ENCODE measurements at places on chromosomes 6 and 20. TPM values are rescaled to one million over a fixed set of nuclear protein-coding genes. Genes with fewer than 3 reads are reported as not detected.

DNA sequence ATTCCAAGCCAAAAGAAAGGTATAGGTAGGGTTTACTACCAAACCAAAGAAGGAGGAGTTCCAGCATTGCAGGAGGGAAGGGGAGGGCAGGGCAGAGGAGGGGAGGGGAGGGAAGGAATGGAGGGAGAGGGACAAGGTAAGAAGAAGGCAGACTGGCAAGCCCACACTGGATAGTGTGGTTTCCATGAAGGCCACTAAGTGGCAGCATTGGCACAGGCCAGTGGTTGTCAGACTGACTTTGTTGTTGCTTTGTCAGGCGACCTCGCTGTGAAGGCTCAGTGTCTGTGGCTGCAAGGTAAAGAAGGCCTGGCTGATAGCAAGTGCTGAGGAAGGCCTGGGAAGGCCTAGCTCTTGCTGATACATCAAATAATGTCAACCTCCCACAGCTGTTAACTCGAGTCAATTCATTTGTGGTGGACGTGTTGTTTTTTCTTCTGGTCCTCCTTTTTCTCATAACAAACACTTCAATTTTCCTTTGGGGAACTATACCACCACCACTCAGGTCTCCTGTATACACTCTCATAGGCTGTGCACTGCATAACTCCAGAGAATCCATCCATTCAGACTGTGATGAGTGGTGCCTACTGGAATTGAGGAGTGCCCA lies 7.7 kb upstream of the ZNF334 start:
- peak; percentile 87 for DNase-seq

Gene SAMD5
- 0.05 TPM for total RNA-seq

DNA sequence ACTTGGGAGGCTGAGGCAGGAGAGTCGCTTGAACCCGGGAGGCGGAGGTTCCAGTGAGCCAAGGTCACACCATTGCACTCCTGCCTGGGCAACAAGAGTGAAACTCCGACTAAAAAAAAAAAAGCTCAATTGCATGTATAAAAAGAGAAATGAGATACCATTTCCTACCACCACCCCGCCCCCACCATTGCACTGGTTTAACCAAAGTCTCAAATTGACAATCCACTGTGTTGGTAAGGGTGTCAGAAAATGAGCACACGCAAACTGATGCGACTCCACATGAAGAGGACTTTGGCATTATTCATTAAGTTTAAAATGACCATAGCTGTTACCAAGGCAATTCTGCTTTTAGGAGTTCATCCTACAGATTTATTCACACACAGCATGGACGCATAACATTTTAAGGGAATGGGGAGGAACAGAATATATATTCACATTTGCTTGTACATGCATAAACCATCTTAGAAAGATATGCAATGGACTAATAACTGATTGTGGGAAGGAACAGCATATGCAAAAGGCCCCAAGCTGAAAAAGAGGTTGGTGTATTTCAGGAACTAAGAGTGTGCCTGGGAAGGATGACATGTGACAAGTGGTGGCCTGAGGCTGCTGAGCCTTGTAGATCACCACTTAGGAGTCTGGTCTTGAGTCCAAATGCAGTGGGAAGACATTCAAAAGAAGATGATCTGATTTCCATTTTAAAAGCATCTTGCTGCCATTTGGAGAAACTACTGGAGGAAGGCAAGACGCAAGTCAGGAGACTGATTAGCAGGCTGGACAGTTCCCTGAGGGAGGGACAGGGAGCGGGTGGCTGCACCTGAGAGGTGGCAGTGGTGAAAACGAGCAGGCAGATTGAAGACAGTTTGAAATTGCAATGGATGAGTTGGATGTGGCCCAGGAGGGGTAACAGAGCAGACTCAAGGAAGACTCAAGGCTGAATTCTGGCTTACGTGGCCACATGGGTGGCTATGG lies 37.2 kb upstream of the PTPN1 start:
- no peak for DNase-seq

Gene SNAI1
- 2.3 TPM for total RNA-seq

Gene C6orf120
- 23.8 TPM for total RNA-seq

DNA sequence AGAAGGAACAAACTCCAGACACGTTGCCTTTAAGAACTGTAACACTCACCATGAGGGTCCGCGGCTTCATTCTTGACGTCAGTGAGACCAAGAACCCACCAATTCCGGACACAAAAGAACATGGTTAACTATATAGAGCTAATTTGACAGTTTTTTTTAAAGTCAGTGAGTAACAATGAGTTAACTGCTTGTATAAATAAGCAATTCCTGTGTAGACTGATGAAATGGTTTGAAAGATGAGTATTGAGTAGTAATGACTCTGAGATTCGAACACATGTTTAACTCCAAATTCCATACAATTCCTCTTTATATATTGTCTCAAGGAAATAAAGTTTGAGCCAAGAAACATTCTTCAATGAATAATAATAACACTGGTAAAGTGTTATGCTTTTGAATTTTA lies 478.0 kb downstream of the MMUT start:
- DNase-seq = no peak

DNA sequence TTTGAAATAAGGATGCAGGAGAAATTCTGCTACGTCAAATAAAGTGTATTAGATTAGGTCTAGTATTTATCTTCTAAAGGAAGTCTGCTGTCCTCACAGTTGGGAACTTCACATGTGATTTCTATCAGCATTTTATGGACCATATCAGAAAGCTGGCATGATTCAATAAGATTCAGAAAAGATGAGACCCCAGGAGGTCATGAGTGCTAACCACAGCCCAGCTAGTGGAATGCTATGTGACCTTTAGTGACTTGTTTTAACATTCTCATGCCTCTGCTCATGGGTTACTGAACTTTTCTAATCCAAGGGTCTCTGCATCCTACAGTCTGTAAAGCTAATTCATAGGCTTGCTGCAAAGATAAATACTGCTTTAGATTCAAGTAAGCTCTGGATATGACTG lies 150.1 kb downstream of the GMPR start:
- DNase-seq = no peak

Gene STMND1
- total RNA-seq = not detected

Gene SLC2A10
- not detected for total RNA-seq

DNA sequence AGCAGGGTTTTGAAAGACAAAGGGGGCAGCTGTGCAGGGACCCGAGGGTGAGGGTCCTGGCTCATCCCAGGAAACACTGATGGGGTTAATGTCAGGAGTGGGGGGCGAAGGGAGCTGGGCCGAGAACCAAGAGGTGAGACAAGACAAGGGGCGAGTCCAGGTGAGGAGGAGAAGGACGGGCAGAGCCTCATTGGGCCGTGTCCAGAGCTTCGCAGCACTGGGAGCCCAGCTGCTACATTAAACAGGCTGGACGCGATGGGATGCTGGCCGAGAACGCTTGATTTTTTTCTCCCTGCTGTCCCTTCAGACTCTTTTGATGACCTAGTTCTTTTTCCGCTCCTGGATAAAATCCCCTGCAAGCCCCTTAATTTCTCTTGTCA lies 172.8 kb upstream of the SNX9 start:
- no peak for DNase-seq

Gene C6orf15
- total RNA-seq = not detected
